Smooth muscle cell of the pulmonary artery (primary cell): ENCODE measurements at places on chromosomes 11 and 22. TPM values are rescaled to one million over a fixed set of nuclear protein-coding genes. Genes with fewer than 3 reads are reported as not detected.

Gene MYOD1
- not detected in 2 replicates for total RNA-seq

Gene BSCL2
- 54.8 and 59.1 TPM in 2 replicates for total RNA-seq

Gene MFRP
- not detected in 2 replicates for total RNA-seq

Gene RAG2
- not detected in 2 replicates for total RNA-seq

Gene HDAC10
- total RNA-seq = 28.4 and 44.0 TPM in 2 replicates

Gene SRPRA
- total RNA-seq = 114 and 129 TPM in 2 replicates

Gene TUB
- total RNA-seq = 8.2 and 16.4 TPM in 2 replicates

Gene ARHGAP8
- 0.03 TPM in 1 of 2 replicates, not detected in the other for total RNA-seq

Gene FBLN1
- total RNA-seq = 150 and 215 TPM in 2 replicates

Gene RFPL3
- not detected in 2 replicates for total RNA-seq

Gene RBX1
- total RNA-seq = 35.3 and 45.7 TPM in 2 replicates

Gene PRODH
- under 0.01 and 0.03 TPM in 2 replicates for total RNA-seq

Gene RAG1
- 0.33 and 0.65 TPM in 2 replicates for total RNA-seq

Gene PPM1F
- total RNA-seq = 44.3 and 70.9 TPM in 2 replicates
